Fibroblast of villous mesenchyme (primary cell): ENCODE measurements at places on chromosomes 5 and 9.

DNA sequence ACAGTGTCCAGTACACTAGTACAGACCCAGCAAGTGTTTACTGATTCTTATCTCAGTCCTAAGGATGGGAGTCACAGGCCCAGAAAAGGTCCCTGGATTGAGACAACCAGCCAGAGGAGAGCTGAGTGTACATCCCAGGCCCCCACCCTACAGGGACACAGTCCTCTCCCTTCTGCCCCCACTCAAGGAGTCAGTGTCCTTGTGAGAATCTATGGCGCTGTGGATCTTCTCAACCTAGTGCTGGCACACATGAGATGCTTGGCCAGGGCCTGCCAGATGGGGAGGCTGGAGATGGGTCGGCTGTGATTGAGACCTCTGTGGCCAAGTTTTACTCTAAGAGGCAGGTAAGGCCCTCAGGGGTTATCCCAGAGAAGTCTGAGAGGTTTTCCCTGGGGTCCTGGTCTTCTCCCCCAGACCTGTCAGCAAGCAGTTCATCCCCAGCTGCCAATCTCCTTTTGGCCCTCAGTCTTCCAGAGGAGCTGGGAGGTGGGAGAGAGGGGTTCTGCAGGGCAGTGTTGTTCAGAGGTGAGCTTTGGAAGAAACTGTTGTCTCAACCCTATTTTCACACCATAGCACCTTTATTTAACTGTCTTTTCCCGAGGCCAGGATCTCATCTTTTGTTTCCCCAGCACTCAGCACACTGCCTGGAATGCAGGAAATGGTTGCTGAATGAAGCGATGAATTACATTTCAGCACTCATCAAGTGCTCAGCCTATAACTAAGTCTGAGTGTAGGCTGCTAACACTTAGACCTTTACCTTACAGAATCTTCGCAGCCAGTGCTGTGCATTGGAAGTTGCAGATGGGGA, 3.2 kb upstream of the NSD1 start:
- DNase-seq = peak; percentile 24

GRCh38 chr5:168109441-168109840, 182.0 kb upstream of the WWC1 start:
- DNase-seq = no peak

- DNase-seq = no peak
Measured at GRCh38 chr9:17761984-17762676, 183.3 kb downstream of the SH3GL2 start.

- DNase-seq = peak; percentile 15
Measured at GRCh38 chr5:39623291-39623865, 198.6 kb upstream of the DAB2 start.

- DNase-seq = no peak
Measured at GRCh38 chr9:106127776-106128175, 433.4 kb downstream of the TMEM38B start.

- peak; percentile 64 for DNase-seq
Measured at GRCh38 chr9:127968042-127968441, 12.7 kb downstream of the EEIG1 start.

DNA sequence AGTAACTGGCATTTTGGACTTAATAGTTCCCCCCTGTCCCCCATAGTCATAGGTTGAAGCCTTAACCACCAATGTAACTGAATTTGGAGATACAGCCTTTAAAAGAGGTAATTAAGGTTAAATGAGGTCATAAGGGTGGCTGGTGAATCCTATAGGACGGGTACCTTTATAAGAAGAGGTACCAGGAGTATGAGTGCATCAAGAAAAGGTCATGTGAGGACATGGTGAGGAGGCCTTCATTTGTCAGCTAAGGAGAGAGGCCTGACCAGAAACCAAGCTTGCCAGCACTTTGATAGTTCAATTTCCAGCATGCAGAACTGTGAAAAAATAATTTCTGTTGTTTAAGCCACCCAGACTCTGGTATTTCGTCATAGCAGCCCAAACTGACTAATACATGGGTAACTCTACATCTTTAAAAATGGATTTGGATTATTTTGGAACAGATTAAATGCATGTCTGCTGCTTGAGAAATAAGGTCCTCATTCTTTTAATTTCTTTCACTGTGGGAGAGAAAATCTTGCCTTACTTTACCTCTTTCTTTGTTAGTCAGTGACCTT, 9.7 kb downstream of the RASA1 start:
- DNase-seq = peak; percentile 33

DNA sequence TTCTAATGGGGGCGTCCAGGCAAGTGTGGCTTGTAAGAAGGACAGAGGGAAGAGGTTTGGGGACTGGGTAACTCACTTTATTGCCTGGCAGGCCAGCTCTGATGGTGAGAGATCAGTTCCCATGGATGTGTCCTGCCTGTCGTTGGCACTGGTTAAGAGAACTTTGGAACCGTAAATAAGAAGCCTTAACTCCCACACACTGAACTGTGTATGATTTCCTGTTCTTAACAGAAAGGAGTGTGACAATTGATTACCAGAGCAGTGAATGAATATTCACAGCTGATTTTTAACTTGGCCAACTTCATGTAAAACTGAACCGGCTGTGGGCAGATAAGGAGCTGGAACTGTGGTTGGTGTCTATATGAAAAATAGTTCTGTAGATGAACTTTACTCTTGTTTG, 63.2 kb downstream of the MEGF10 start:
- DNase-seq = no peak

- no peak for DNase-seq
Measured at GRCh38 chr5:163635631-163636030, 130.2 kb downstream of the MAT2B start.

DNA sequence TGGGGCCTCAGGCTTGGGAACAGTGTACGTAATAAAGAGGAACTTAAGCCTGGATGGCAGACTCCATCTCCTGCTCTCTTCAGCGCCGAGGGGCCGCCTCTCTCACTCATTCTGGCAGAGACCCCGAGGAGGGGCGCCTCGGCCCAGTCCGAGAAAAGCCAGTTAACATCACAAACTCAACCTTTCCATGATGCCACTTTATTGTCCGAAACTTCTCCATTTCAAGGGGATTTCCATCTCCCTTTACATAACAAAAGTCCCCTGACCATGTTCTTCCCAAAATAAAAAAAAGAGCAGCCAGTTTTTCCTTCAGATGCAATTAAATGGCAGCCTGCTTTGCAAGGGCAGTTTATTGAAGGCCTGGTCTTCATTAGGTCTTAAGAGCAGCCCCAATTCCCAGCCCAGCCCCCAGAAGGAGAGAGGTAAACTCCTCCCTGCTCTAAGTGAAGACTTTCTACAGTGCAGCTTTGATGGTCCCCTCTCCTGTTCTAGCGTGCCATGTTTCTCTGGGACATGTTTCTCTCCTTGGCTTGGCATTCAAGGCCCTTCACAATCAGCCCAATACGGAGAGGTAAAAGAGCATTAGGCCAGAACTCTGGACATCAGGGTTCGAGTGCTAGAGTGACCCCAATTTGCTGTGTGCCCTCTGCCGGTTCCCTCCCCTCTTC, 19.5 kb upstream of the RAB14 start:
- no peak for DNase-seq

GRCh38 chr9:32516241-32516640, 9.8 kb downstream of the RIGI start:
- no peak for DNase-seq

DNA sequence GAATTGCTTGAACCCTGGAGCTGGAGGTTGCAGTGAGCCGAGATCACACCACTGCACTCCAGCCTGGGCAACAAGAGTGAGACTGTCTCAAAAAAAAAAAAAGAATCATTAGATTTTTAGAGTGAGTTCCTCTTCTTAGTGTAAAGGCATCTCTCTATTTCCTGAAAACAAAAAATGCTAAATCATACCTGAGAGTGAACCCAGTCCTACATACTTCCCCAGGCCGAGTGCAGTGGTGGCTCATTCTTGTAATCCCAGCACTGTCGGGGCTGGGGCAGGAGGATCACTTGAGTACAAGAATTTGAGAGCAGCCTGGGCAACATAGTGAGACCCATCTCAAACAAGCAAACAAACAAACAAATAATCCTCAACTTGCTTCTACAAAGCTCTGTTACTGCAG, 38.2 kb upstream of the LPAR1 start:
- no peak for DNase-seq

DNA sequence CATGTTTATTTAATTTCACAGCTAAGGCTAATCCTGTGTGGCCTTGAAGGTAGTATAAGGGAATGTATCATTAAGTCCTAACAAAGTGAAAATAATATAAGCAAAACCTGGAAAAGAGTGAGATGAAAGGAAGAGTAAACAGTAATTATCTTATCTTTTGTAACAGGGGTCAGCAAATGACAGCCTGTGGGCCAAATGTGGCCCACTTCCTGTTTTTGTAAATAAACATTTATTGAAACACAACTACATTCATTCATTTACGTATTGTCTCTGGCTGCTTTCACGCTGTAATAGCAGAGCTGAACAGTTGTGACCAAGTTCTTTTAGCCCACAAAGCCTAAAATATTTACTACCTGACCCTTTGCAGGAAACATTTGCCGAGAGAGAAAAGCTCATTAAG, 78.4 kb upstream of the HTR4 start:
- DNase-seq = no peak

DNA sequence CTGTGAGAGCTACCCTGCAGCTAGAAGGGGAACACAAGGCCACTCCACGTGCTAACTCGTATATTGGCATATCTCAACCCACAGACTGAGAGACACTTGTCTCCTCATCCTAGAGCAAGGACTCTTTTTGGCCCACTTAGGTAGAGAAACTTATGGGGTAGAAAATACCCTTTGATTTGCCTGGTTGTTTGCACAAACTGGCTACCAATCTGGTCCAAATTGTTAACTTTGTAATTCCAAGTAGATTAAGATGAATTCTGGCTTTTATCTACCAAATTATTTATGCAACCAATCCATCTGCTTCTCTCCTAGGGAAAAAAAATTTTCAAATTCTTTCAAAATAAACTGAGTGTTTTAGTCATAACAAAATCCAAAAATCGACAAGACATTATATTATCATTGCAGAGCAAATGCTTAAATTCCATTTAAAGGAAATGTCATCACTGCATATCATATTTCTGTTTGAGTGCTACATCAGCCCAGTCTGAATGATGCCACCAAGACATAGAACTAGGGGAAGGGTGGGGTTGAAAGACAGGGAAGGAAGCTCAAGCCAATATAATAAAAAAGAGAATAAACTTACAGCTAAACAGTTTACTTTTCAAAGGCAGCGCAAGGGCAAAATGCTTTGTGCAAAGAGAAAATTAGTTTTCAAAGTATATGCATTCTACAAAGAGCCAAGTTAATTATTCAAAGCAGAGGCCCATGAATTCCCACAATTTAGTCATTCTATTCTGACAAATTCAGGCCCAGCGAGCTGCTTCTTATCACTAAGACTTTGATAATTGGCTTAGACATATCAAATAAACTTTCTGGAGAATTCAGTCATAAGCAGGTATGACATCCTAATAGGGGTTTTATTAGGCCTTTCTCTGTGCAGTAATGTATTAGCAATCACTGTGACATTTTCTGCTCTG, 198.0 kb downstream of the CAAP1 start:
- DNase-seq = no peak

- DNase-seq = no peak
Measured at GRCh38 chr5:111649516-111649915, 107.5 kb downstream of the NREP start.

DNA sequence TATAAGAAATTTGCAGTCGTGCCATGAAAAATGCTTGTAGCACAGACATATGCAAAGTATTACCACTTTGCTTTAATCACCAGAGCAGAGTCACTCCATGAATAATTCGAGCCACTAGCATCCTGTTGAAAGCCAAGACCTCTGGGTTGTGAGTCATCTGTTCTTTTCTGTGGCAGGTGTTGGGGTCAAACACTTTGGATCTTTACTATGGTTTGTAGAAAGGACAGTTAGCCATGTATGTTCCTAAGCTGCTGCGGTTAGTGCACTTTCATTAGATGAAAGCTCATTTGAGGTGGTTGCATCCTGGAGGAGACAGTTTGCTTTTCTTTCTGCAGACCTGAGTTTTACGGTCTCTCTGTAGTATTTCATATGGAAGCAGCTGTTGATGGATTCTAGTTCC, 223.7 kb downstream of the DMRT2 start:
- DNase-seq = no peak

- no peak for DNase-seq
Measured at GRCh38 chr5:157057459-157058370, 1.2 kb downstream of the HAVCR1 start.

- peak; percentile 57 for DNase-seq
Measured at GRCh38 chr5:93226202-93226735, 354.8 kb downstream of the NR2F1-AS1 start.

DNA sequence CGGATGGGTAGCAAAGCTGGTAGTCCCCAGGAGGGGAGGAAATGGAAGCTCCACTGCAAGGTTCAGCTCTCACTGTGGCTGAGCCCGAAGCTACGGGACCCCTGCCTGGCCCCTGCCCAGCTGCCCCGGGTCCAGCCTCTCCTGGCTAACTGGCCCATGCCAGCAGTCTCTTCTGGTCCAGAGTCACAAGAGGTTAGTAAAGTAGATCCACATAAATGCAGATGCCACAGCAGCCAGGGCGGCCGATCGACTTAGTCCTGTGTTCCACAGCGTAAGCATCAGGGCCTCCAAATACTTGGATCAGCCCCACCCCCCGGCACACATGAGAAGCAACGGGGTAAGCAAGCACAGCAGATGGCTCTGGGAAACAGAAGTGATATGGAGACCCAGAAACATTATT, 42.1 kb downstream of the MRPL36 start:
- DNase-seq = no peak

DNA sequence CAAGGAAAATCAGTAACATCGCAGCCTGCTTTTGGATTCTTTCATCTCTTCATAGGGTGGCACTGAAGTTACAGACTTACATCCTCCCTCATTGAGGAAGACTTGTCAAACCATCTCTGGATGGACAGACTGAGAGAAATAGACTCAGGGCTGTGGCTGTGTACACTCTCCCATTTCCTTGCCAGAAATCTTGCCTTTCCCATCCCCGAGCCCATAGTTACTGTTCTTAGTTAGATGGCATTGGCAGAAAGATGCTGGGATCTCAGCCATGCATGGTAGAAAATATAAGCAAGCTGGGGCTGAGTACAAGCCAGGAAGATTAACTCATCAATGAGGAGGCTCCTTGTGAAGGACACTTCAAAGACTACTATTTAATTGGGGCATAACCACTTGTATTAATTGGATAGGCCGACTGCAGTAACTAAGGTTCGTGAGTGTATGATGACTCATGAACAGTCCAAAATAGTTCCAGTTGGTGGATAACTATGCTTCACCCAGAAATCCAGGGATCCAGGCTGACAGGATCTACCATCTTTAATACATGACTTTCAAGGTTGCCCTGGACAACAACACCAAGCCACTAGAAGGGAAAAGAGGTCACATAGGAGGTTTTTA, 137.9 kb downstream of the TMEM38B start:
- DNase-seq = no peak

DNA sequence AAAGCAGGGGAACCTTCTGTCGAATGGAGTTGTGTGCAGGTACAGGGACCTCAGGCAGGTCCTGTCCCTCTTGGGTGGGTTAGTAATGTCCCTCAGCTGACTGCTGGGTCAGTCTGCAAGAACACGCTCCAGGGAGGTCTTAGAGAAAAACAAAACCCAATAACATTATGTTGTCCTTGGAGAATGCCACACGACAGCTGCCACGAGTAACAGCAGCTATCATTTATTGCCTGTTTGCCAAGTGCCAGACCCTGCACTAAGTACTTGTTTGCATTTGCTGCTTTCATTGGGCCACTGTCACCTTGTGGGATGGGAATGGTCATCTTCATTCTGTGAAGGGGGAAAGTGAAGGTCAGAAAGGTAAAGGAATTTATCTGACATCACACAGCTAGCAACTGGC, 310.3 kb downstream of the SLIT3 start:
- no peak for DNase-seq
